ENCODE measurements at places on chromosomes 1 and 21. TPM values are rescaled to one million over a fixed set of nuclear protein-coding genes. Genes with fewer than 3 reads are reported as not detected.

GRCh38 chr21:44006656-44007055 is 5.5 kb upstream of the TRAPPC10 start:
- H3K4me1 ChIP-seq: no peaks in the 10 kb centered on the region
- DNase-seq: peak; percentile 89
- no peaks in the 10 kb centered on the region for H3K27me3 ChIP-seq
- H3K27ac ChIP-seq: no peak overlapping the region
- no peak overlapping the region for H3K4me3 ChIP-seq

GRCh38 chr1:69128204-69128603 is 439.5 kb upstream of the LRRC7 start:
- no peak overlapping the region for H3K4me3 ChIP-seq
- no peaks in the 10 kb centered on the region for H3K27me3 ChIP-seq
- H3K27ac ChIP-seq: peak overlapping the region; percentile 75
- peaks cover 25% of the 10 kb centered on the region for H3K4me1 ChIP-seq
- DNase-seq: no peak

DNA sequence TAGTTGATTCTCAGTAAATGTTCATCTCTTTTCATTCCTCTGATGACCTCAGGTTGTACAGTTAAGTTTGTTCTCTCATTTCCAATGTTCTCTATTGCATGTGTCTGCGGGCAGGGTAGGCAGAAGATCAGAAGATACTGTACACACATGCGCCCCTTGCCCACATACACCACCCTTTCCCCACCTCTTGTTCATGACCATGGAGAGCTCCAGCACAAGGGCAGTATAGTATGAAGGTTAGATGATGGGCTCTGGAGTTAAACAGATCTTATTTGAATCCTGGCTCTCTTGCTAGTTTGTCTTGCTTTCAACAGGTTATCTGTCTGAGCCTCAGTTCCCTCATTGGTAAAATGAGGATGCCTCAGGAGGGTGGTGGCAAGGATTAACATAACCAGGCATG is 17.8 kb upstream of the PLD5 start:
- DNase-seq: no peak
- H3K27me3 ChIP-seq: no peaks in the 10 kb centered on the region
- H3K4me1 ChIP-seq: no peaks in the 10 kb centered on the region
- no peak overlapping the region for H3K4me3 ChIP-seq
- no peaks in the 10 kb centered on the region for H3K36me3 ChIP-seq

- no peaks in the 10 kb centered on the region for H3K27me3 ChIP-seq
- no peaks in the 10 kb centered on the region for H3K4me1 ChIP-seq
- no peaks in the 10 kb centered on the region for H3K36me3 ChIP-seq
- no peak overlapping the region for H3K4me3 ChIP-seq
Measured at GRCh38 chr1:54653036-54653435, 11.4 kb downstream of the MROH7 start.

DNA sequence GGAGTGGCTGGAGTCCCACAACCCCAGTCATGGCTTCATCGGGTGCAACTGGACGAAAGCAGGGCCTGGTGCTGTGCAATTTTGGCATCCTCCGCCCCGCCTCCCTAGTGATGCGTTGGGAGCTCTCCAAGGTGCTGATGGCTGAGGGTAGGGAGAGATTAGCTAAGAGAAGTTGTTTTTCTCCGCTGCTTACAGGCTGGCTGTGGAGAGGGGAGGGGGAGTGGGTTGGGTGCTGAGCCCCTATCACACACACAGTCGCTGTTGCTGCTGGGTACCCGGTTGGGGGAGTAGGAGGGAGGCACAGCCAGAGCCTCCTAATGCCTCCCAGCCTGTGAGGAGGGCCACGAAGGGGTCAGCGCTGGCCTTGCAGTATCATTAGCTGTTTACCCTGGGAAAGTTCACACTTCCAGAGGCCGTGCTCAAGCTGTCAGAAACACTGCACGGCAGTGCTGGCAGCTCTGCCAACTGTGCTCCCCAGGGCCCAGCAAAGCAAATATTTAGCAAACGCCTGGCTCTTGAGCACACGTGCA is 110.0 kb downstream of the GRIK3 start:
- no peaks in the 10 kb centered on the region for H3K36me3 ChIP-seq
- peak; percentile 46 for DNase-seq
- no peaks in the 10 kb centered on the region for H3K4me1 ChIP-seq
- no peaks in the 10 kb centered on the region for H3K27me3 ChIP-seq
- H3K27ac ChIP-seq: no peak overlapping the region
- H3K4me3 ChIP-seq: no peak overlapping the region

GRCh38 chr21:29613877-29614276 is 315.2 kb downstream of the BACH1 start:
- no peak overlapping the region for H3K4me3 ChIP-seq

DNA sequence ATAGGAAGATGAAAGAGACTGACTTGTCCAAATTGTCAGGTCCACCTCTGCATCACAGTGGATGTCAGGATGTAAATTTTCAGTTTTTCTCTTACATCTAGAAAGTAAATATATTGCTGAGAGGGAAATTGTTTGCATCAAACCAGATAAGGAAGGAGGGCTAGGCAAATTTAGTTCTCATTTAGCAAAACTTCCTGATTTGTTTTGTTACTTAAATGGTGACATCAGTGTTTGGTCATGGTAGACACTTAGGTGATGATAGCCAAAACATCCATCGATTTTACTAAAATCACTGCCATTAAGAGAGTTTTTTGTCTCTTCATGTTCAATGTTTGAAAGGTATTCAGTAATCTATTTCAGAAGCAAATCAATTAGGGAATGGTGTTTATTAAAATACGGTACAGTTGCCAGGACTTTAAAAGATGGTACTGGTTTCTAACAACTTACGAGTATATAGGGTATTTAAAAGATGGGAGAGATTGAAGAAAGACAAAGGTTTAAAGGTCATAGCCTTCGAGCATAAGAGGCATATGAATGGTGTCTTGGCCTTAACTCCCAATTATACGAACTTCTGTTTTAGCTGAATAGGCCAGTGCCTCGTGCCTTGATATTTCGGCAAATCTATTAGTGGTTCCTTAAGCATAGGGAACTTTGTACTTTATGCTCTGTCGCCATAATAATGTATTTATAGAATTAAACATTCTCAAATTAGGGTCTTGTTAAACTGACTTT is 3.0 kb downstream of the IER5 start:
- no peak for DNase-seq
- peaks cover 16% of the 10 kb centered on the region for H3K27me3 ChIP-seq
- no peak overlapping the region for H3K27ac ChIP-seq
- peaks cover 10% of the 10 kb centered on the region for H3K4me1 ChIP-seq
- H3K36me3 ChIP-seq: no peaks in the 10 kb centered on the region

GRCh38 chr1:34213956-34214355 is 37.2 kb downstream of the C1orf94 start:
- no peaks in the 10 kb centered on the region for H3K4me1 ChIP-seq
- no peak overlapping the region for H3K27ac ChIP-seq
- no peak for DNase-seq
- no peaks in the 10 kb centered on the region for H3K36me3 ChIP-seq
- no peaks in the 10 kb centered on the region for H3K27me3 ChIP-seq

DNA sequence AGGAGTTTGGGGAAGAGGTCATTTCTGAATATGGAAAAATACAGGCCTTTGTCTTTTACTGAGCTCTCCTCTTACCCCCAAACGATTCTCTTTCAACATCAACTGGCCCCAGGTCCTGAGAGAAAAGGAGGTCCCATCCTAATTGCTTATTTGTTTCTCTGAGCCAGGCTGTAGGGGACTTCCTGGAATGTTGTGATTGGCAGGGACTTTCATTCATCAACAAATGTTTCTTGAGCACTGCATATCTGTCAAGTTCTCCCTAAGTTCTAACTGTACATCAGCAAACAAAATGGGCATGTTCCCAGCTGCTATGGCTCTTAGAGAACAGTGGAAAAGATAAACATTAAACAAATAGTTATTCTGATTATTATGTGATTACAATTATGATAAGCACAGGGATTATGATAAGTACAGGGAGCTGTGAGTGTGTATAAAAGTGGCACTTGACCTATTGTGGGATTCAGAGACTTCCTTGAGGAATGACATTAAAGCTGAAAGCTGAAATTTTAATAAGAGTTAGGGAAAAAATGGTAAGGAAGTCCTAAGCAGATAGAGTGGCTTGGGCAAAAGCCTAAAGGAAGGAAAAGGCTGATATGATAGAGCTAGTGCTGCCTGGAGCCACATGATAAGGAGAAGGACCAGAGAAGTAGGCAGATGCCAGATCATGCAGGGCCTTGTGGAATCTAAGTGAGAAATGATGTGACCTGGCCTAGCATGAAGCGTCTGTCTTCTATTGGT is 11.6 kb downstream of the GPX7 start:
- H3K27ac ChIP-seq: no peak overlapping the region
- no peaks in the 10 kb centered on the region for H3K27me3 ChIP-seq
- H3K4me1 ChIP-seq: no peaks in the 10 kb centered on the region
- H3K4me3 ChIP-seq: no peak overlapping the region
- no peak for DNase-seq

- H3K4me3 ChIP-seq: no peak overlapping the region
- no peaks in the 10 kb centered on the region for H3K36me3 ChIP-seq
- H3K4me1 ChIP-seq: no peaks in the 10 kb centered on the region
- H3K27ac ChIP-seq: no peak overlapping the region
- no peaks in the 10 kb centered on the region for H3K27me3 ChIP-seq
Measured at GRCh38 chr1:103489935-103490334, 35.6 kb upstream of the RNPC3 start.

DNA sequence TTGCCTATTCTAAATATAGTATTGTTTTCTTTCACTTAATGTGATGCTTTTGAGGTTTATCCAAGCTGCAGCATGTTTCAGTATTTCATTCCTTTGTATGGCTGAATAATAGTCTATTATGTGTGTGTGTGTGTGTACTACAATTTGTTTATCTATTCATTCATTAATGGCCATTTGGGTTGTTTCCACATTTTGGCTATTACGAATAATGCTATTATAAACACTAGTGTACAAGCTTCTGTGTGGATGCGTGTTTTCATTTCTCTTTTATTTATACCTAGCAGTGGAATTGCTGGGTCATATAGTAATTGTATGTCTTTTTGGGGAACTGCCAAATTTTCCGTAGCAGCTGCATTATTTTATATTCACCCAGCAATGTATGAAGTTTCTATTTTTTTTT is 15.0 kb upstream of the THEM5 start:
- no peak overlapping the region for H3K4me3 ChIP-seq
- no peaks in the 10 kb centered on the region for H3K27me3 ChIP-seq
- H3K36me3 ChIP-seq: no peaks in the 10 kb centered on the region
- H3K27ac ChIP-seq: no peak overlapping the region

DNA sequence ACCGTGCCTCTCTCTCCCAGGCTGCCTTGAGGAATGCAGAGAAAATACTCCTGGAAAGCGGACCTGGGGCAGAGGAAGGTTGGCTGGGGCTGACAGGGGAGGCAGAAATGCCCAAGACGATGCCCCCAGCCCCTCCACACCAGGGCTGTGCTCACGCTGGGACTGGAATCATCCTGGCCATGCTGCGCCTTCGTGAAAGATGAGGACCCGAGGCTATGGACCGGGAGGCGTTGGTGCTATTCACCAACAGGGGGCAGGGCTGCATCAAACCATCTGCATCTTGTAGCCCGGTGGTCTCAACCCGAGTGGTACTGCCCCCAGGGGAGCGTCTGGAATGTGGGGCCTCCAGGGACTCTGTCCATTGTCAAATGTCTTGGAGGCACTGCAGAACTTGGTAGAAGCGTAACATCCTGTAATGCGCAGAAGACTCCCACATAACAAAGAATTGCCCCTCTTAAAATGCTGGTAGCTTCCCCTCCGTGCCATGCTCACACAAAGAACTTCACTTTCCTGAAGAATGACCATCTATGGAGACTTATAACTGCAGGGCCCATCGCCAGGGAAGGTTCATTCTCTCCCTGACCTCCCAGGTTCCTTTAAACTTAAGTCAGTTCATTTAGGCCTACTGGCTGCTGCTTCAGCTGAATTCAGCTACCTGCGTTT is 251.2 kb downstream of the RRAGC start:
- DNase-seq: peak; percentile 70
- H3K4me3 ChIP-seq: no peak overlapping the region
- H3K36me3 ChIP-seq: no peaks in the 10 kb centered on the region
- no peaks in the 10 kb centered on the region for H3K4me1 ChIP-seq
- H3K27me3 ChIP-seq: no peaks in the 10 kb centered on the region

DNA sequence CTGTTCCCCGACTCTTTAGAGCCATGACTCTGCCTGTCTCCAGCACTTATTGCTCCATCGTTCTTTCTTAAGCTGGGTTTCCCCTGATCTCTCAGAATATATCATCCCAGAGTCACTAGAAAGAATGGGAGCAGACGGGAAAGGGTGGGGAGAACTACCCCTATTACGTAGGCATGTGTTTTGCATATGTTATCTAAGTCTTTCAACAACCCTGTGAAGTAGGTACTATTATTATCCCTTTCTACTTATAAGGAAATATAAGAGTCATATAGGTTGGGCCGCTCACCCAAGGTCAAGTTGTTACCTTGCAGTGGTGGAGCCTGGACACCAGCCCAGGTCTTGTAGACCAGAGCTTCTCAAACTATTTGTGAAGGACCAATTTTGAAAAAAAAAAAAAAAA is 38.7 kb downstream of the ELF3 start:
- H3K27me3 ChIP-seq: no peaks in the 10 kb centered on the region
- DNase-seq: peak; percentile 23
- H3K4me1 ChIP-seq: peaks cover 22% of the 10 kb centered on the region
- H3K27ac ChIP-seq: peak overlapping the region; percentile 98

GRCh38 chr21:36661511-36662309 is 37.2 kb upstream of the SIM2 start:
- H3K4me3 ChIP-seq: no peak overlapping the region
- peaks cover 7% of the 10 kb centered on the region for H3K27me3 ChIP-seq
- peak; percentile 55 for DNase-seq
- H3K4me1 ChIP-seq: no peaks in the 10 kb centered on the region

- H3K27ac ChIP-seq: no peak overlapping the region
- no peaks in the 10 kb centered on the region for H3K27me3 ChIP-seq
- DNase-seq: peak; percentile 49
- H3K4me1 ChIP-seq: no peaks in the 10 kb centered on the region
- no peaks in the 10 kb centered on the region for H3K36me3 ChIP-seq
Measured at GRCh38 chr1:88462488-88463261, 221.4 kb upstream of the PKN2 start.

DNA sequence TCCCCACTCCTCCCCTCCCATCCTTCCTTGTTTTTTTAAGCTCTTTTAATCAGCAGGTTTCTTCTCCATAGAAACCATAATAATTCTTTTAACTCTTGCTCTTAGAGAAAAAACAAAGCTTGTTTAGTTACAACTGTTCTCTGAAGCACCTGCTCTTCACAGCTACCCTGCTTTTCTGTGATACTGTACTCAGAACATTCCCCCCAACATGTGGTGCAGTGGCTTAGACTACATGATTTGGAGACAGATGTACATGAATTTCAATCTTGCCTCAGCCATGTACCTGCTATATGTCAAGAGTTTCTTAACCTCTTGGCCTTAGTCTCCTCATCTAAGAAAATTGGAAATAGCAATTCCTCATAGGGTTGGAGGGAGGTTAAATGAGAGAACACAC is 33.5 kb downstream of the LAMC2 start:
- peaks cover 20% of the 10 kb centered on the region for H3K4me1 ChIP-seq
- no peaks in the 10 kb centered on the region for H3K27me3 ChIP-seq
- peak overlapping the region; percentile 59 for H3K27ac ChIP-seq
- no peak for DNase-seq

The OR2L5 gene
- not detected for total RNA-seq

The LCE2B gene
- total RNA-seq: not detected

The XCL1 gene
- 0.53 TPM for total RNA-seq

The SLC45A1 gene
- total RNA-seq: 0.28 TPM

The CLDN14 gene
- total RNA-seq: not detected
